ENCODE measurements at places on chromosomes 2 and 18.
A peak's percentile ranks its signal among the peaks of the same experiment; 100 is the strongest.

- DNase-seq: no peak
Observed at GRCh38 chr2:157786663-157787363, 89.3 kb downstream of the ACVR1 start.

GRCh38 chr2:219175928-219176817 lies 552 bp downstream of the CNPPD1 start:
- no peak for DNase-seq

DNA sequence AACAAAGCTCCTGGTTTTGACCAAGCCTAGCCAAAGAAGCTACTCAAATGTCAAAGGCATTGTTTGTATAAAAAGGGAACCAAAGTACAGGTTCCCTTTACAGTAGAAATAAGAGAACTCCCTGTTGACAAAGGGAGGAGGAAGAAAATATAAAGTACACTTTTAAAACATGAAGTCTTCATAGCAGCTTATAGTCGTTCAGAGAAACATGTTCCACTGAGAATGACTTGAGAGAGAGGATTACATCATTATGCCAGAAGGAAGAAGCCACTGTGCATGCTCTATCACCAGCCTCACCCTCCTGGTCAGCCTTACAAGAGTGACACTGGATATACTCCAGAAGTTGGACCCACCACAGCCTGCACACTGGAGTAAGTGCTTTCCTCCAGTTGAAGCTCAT lies 2.5 kb upstream of the DHRS9 start:
- DNase-seq: no peak

- no peak for DNase-seq
Observed at GRCh38 chr2:54969295-54969939, 80.8 kb downstream of the RTN4 start.

DNA sequence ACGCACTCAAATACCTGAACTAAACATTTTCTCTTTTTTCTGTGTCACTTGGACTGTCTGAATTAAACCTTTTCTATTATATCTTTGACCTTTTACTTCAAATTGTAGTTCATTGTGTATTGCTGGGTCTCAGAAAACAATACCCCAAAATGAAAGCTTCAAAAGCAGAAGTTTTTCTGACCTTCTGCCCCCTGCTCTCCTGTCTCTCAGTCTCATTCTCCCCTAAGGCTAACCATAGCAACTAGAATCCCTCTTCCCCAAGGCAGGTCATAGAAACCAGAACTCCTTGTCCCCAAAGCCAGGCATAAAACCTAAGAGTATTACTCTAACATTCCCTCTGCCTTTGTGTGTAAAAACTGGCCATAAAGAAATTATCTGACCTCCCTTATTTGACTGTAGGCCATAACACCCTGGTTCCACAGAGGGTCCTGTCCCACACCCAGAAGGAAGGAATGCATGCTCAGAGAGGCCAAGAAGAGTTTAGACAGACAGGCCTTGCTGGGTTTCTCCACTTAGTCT lies 93.5 kb upstream of the B3GNT2 start:
- DNase-seq: no peak

DNA sequence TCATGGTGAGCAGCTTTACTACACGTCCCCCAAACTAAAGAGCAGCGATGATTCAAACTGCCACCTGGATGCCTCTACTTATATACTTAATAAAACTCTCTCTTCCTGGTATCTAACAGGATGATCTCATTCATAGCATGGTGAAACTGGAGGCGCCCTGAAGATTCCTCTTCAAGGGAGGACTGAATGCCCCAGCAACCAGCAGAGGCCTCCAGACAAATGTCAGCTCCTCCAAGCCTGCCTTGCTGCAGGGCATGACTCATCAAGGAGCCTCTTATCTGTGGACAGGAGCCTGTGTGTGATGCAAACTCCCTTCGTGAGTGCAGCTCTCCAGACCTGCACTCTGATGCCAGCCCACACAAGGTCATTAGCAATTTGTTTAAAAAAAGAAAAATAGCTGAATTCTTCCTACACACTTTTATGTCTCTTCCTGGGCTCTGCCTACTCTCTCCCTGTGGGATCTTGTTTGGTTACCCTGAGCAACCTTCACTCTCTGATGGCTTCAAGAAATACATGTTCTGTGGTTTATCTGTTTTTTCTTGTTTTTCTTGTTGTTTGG lies 30.2 kb downstream of the LONRF2 start:
- no peak for DNase-seq

GRCh38 chr2:143954186-143954585 lies 565.7 kb downstream of the ZEB2 start:
- no peak for DNase-seq

- DNase-seq: peak; percentile 87
Observed at GRCh38 chr2:70141902-70142589, 48.8 kb downstream of the C2orf42 start.

GRCh38 chr2:11692966-11693521 lies 23.0 kb upstream of the NTSR2 start:
- DNase-seq: no peak

DNA sequence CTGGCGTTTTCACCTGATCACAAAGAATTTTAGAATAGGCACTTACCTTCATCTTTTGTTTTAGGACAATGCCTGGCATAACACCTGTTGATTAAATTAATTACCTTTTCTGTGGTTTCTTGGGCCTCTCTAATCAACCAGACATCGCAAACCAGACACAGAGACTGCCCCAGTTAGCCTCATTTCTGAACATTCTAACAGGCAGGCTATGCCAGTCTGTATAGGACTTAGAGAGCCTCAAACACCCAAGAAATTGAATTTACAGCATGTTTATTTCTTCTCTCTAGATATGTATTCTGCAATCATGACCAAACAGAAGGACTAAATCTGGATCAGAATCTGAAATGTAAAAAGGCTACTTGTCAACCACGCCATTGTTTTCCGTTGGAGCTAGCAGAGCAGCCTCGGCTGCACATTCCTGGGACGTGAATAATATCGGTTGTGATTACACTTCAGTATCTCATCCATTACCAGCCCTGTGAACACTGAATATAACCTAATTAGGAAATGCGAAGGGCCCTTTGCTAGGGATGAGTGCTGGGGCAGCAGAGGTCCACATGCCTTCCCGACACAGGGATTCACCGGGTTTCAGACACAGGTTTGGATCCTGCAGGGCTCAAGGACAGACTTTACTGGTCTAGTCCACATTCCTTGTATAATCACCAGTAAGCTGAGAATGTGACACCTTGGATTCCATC lies 17.5 kb upstream of the CDC42EP3 start:
- DNase-seq: no peak

DNA sequence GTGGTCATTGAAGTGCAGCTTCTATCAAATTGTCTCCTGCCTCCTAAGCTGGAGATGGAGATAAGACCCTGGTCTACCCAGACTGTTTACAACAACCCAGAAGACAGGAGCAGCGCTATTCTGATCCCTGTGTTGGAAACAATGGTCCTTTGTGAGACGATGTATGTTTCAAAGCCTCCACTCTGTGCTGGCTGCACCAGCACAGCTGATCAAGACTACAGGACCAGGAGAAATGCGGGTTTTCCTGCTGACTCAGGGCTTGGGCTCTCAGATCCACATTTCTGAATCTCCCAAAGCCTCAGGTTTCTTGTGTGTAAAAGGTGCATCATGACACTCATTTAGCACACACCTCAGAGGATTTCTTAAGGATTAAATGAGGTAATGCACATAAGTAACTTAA lies 92.0 kb downstream of the POU3F3 start:
- no peak for DNase-seq

DNA sequence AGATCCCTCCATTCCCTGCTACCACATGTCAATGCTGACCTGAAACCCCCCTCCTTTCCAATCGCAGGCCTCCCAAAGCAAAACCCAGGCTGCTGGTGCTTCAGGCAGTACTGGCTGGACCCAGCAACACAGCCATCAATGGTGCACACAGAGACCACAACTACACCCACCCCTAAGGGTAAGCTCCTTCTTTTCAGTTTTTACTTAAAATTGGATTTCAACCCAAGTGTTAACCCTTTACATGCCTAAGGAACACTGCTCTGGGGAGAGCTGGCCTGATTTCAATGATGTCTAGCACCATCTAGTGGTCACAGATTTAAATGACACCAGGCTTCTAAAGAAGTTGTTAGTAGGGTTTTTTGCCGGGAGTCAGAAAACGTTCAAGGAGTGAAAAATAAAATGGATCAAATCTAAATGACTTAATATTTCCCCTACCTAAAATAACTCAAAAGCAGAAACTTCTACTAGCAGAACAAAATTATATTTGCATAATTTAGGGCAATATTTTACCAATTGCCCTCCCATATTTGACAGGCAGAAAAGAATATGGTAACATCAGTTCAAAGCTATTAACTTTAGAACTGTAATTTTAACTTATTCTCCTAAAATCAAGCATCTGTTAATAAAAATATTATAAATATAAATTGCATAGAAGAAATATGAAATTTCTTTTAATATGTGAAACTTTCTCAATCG lies 24.6 kb downstream of the FECH start:
- no peak for DNase-seq

GRCh38 chr2:179876266-179876665 lies 14.9 kb upstream of the ZNF385B start:
- DNase-seq: no peak

GRCh38 chr2:11589316-11589940 lies 55.6 kb downstream of the GREB1 start:
- DNase-seq: no peak

DNA sequence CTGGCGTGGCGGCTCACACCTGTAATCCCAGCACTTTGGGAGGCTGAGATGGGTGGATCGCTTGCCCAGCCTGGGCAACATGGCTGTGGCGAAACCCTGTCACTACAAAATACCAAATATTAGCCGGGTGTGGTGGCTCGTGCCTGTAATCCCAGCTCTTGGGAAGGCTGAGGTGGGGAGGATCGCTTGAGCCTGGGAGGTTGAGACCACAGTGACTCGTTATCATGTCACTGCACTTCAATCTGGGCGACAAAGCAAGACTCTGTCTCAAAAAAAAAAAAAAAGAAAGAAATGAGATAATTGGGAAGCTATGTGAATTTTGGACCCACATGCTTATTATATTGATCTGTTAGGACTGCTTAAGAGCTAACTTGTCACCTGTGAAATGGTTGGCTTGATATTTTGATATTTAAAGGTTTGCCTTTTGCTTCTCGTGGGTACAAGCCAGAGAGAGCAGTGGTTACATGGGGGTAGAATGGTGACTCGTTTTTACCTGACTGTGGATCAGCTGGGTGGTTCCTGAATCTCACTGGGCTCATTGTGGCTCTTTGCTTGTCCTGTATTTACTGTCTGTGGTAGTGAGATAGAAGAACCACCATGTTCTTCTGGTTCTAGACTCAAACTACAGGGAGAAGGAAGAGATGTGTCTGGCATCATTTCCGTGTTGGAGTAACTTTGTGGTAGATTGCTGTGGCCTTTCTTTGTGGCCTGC lies 28.9 kb downstream of the ZNF532 start:
- no peak for DNase-seq

DNA sequence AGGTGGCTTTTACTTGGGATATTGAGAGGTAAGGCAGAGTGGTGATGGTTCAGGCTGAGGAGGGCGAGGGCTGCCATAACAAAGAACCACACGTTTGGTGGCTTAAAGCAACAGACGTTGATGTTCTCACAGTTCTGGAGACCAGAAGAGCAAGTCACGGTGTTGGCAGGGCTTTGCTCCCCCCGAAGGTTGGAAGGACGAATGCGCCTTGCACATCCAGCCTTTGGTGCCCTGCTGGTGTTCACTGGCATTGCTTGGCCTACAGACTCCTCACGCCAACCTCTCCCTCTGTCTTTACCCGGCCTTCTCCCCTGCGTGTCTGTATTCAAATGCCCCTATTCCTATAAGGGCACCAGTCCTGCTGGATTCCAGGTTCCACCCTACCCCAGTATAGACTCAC lies 125.4 kb downstream of the TPO start:
- no peak for DNase-seq

DNA sequence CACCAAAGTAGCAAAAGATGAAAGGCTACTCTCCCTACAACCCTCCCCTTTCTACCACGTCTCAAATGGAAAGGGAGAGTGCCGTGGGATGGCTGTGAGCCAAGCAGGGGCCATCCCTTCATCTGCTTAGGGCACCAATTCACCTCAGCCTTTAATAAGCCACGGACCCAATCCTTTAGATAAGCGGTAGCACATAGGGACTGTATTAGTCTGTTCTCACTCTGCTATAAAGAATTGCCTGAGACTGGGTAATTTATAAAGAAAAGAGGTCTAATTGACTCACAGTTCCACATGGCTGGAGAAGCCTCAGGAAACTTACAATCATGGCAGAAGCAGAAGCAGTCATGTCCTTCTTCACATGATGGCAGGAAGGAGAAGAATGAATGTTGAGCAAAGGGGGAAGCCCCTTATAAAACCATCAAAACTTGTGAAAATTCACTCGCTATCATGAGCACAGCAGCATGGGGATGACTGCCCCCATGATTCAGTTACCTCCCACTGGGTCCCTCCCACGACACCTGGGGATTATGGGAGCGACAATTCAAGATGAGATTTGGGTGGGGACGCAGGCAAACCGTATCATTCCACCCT lies 85.9 kb upstream of the IL1R2 start:
- DNase-seq: no peak

DNA sequence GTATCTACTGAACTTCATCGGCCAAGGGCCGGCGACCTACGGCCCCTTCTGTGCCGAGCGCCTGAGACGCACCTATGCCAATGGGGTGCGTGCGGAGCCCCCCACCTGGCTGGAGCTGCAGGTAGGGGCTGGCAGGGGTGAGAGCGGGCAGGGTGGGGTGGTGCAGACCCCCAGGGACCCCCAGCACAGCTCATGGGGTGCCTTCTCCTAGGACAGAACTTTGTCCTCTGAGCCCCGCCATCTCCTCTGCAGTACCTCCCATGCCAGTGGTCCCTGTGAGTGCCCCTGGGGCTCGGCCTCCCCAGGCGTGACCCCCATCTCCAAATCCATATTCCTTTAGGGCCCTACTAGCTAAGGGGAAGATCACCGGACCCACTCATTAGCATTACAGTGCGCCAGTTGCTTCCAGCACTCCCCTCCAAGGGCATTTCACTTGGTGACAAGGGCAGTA lies 23.9 kb upstream of the GPR17 start:
- DNase-seq: peak; percentile 73

- peak; percentile 42 for DNase-seq
Observed at GRCh38 chr2:60334610-60335009, 218.8 kb downstream of the BCL11A start.

GRCh38 chr2:31429759-31430438 lies 15.4 kb upstream of the XDH start:
- DNase-seq: no peak

DNA sequence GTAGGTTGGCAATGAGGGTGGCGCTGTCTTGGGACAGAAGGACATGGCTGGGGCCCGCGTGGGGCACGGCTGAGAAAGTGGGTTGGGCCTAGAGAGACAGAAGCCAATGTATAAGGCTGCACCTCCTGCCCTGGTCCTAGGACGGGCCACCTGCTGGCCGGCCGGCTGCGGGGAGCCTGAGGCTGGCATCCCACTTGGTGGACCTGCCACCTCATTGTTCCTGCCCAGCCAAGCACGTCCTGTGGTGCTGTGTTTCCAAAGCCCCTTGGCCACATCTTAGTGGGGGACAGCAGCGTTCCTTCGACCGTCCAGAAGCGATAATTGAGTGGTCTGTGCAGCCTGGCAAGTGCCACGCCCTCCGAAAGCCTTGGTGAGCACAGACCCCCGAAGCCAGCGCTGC lies 223.9 kb downstream of the LDLRAD4 start:
- DNase-seq: no peak

- DNase-seq: peak; percentile 75
Observed at GRCh38 chr2:128783193-128783671, 464.6 kb upstream of the HS6ST1 start.

- DNase-seq: no peak
Observed at GRCh38 chr2:186607660-186608324, 17.9 kb downstream of the ITGAV start.

All from osteocyte (in vitro differentiated cells).